ENCODE measurements at places on chromosomes 3 and 15. TPM values are rescaled to one million over a fixed set of nuclear protein-coding genes. Genes with fewer than 3 reads are reported as not detected.

DNA sequence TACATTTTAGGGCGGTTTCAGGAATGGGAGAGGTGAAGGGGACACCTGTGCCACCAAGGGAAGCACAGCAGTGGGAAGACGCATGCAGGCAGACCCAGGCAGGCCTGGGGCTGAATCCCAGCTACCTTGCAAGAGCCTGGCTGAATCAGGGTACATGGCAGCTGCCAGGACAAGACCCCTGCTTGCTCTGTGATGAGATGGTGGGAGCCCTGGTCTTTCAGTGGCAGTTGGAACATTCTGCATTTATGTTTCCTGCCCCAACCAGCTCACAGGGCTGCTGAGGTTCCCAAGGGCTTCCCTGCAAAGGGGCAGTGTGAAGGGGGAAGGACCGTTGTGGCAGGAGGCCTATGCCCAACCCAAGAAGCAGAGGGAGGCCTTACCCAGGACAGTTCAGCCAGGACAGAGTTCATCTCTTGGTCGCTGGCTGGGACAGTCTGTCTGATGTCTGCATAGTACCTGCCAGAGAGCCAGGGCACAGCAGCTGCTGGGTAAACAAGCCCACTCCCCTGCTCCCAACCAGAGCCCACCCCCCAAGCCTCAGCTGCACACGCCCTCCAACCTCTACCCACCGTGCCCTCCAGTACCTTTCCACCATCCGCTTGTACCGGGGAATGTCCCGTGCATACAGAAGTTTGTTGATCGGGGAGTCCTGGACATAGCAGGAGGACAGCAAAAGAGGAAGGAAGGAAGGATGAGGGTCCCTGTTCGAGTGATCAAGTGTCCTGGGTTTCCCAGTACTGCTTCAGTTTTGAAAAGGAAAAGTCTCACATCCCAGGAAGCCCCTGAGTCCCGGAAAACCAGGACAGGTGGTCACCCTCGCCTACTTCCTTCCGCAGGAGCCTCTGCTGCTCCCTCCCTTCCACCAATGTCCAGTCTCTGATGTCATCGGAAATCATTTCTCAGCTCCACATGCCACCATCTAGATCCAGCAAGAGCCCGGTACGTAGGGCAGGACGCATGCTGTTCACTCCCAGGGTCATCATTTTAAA is 23.1 kb downstream of the PLXNB1 start:
- H3K27ac ChIP-seq, result no peak overlapping the region
- no peaks in the 10 kb centered on the region for H3K36me3 ChIP-seq
- no peaks in the 10 kb centered on the region for H3K27me3 ChIP-seq
- DNase-seq, result no peak
- H3K4me3 ChIP-seq, result no peak overlapping the region

GRCh38 chr15:70353606-70354345 is 256.1 kb upstream of the TLE3 start:
- peaks cover 4% of the 10 kb centered on the region for H3K27me3 ChIP-seq
- peaks cover 6% of the 10 kb centered on the region for H3K4me1 ChIP-seq
- H3K36me3 ChIP-seq, result no peaks in the 10 kb centered on the region
- H3K27ac ChIP-seq, result no peak overlapping the region
- no peak overlapping the region for H3K4me3 ChIP-seq
- no peak for DNase-seq

DNA sequence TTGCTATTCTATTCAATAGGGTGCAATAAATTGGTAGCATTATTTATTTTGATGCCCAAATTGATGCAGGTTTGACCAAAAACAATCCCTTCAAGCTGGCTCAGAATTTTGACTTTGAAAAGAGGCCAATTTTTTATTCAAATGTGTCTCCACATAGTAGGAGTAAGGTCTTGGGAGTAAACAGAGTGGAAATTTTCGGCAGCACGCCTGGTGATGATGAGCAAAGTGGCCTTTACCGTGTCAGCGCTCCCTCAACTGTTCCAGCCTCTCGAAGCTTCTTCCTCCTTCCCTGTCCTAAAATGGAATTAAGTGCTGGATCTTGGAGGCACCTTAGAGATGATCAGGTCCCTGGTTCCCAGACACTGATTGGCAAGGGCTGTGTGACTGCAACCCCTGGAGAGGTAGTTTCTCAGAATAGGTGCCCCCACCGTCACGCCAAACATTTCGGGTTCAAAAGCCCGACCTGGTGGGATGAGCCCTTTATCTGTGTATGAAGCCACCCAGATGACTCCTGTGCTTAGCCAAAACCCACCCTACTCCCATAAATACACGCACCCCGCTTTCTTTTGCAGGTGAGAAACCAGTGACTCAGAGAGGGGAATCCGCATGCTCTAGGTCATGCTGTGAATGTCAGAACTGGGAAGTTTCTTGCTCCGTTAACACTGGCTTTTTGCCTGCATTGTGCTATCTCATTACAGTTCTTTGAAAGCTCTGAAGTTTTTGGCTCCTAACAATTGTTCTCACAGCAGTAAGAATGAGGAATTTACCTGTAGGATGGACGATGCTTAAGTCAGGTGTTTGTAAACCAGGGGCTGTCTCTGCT is 89.1 kb downstream of the CRYGS start:
- DNase-seq, result no peak
- H3K27me3 ChIP-seq, result peaks cover 5% of the 10 kb centered on the region
- H3K4me1 ChIP-seq, result peaks cover 2% of the 10 kb centered on the region

DNA sequence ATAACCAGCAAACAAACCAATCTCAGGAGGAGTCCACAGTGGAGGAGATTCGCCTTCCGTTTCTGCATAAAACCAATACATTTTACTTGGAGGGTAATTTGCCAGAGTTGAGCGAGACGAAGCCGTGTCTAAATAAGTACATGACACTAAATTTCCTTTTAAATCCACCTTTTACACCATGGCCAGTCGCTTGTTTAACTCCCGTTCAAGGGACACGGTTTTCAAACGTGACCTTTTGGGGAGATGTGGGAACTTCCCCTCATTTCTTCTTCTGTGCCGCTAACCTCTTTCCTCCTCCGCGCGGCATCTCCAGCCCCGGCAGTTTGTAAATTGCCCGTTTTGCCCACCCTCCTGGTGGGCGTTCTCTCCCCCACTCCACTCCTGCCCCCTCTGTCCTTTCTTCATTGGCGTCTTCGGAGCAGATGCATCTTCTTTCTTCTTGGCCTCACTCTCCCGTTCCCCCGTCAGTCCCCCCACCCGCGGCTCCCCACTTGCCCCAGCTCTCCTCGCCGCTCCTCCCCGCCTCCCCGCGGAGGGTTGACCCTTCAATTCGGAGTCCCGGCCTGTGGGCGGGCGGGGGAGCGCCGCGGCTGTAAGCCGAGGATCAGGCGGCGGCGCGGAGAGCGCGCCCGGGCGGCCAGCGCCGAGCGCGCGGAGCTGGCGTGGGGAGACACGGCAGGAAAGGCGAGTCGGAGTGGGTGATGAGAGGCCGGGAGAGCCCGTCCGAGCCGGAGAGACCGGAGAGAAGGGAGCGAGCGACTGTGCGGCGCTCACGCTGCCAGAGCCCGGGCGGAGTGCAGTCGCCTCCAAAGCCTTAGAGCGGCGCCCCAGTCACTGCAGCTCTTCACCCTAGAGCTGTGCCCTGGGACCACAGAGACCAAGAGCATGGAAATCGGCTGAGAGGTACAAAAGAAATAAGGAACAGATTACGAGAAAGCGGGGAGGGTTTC is at the start of gene NLGN1:
NLGN1 (plus strand) TSS at position 584 of the 950 bp plus-strand sequence.
- peak within 1 kb of the TSS; percentile 77 for H3K4me3 ChIP-seq
- no peaks in the 10 kb centered on the region for H3K36me3 ChIP-seq
- H3K4me1 ChIP-seq, result peaks cover 22% of the 10 kb centered on the region
- H3K27ac ChIP-seq, result no peak within 1 kb of the TSS

- no peaks in the 10 kb centered on the region for H3K27me3 ChIP-seq
- no peak overlapping the region for H3K4me3 ChIP-seq
- peaks cover 8% of the 10 kb centered on the region for H3K4me1 ChIP-seq
- DNase-seq, result no peak
Measured at GRCh38 chr3:129688271-129688895, 81.9 kb upstream of the PLXND1 start.

GRCh38 chr3:52469001-52469400 is 13.6 kb downstream of the NISCH start:
- H3K4me1 ChIP-seq, result peaks cover 1% of the 10 kb centered on the region
- H3K4me3 ChIP-seq, result no peak overlapping the region
- no peak overlapping the region for H3K27ac ChIP-seq
- DNase-seq, result no peak

- H3K4me1 ChIP-seq, result peaks cover 35% of the 10 kb centered on the region
- H3K27me3 ChIP-seq, result peaks cover 81% of the 10 kb centered on the region
- peaks cover 1% of the 10 kb centered on the region for H3K36me3 ChIP-seq
- H3K27ac ChIP-seq, result peak overlapping the region; percentile 79
- peak overlapping the region; percentile 83 for H3K4me3 ChIP-seq
Measured at GRCh38 chr3:194134757-194135515, 1.0 kb upstream of the HES1 start.

DNA sequence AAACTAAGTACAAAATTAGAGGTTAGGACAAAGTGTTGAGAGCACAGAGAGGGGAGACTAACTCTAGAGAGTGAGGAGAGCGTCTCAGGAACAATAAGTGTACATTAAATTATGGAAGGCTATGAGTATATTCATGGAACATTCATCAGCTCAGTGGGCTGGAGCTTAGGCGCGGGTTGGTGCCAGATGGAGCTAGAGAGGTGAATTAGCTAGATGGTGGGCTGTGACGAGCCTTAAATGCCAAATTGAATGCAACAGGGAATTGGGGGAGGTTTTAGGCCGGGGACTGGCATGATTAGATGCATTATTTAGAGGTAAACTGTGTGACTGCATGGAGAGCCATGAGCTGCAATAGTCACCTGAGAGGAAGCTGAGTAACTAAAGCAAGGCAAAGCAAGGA is 97.1 kb downstream of the TMEM108 start:
- no peaks in the 10 kb centered on the region for H3K36me3 ChIP-seq
- no peak overlapping the region for H3K4me3 ChIP-seq
- H3K27me3 ChIP-seq, result peaks cover 12% of the 10 kb centered on the region
- no peak overlapping the region for H3K27ac ChIP-seq

DNA sequence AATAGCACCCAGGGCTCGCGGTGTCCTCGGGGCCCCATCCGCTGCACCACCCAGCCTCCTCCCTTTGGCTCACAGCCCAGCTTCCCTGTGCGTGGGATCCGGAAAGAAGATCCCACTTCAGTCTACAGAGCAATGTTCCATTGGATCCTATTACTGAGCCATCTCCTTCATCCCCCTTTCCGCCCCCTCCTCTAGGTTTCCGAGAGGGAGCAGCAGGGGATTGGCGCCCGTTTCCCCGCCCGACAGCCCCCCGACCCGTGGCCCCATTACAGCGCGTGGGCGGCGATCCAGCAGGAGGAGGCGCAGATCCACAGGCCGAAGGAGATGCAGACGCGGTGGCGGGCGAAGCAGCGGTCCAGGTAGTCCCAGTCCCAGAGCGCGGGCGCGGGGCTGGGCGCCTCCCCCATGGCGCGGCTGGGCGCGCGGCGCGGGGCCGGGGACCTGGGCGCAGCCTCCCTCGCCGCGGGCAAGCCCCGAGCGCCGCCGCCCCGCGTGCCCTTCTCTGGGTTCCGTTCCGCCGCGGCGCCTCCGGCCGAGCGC is 340 bp downstream of the TMEM44 start:
- H3K27me3 ChIP-seq, result no peaks in the 10 kb centered on the region
- H3K4me1 ChIP-seq, result peaks cover 12% of the 10 kb centered on the region
- H3K36me3 ChIP-seq, result no peaks in the 10 kb centered on the region
- peak; percentile 10 for DNase-seq

- H3K4me1 ChIP-seq, result peaks cover 7% of the 10 kb centered on the region
- no peaks in the 10 kb centered on the region for H3K36me3 ChIP-seq
- no peak overlapping the region for H3K27ac ChIP-seq
- DNase-seq, result no peak
- no peak overlapping the region for H3K4me3 ChIP-seq
Measured at GRCh38 chr3:127739347-127740135, 66.8 kb downstream of the ABTB1 start.

Gene SI
- not detected for total RNA-seq

DNA sequence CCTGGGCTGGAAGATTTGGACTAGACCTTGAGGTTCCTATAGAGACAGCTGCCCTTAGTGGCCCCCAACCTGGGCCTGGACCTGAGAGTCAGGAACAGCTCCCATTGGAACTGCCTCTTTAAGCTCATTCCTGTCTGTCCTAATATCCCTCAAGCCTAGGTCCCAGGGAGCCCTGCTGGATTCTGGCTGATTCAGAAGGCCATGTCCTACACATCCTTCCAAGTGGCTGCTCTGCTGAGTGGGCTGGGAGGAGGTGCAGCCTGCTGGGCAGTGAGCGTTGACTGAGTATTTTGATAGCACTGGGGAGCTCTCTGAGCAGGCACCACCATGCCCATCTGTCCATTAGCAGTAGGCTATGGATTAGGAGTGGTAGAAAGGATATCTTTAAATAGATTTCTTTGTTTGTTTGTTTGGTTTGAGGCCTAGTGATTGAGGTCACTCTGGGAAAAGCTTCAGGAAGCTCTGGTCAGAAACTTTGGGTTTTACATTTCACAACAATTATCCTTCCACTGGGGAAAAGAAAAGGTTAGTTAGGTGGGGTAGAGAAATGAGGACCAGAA is 54.6 kb upstream of the ATOSA start:
- H3K4me1 ChIP-seq, result peaks cover 16% of the 10 kb centered on the region
- no peak overlapping the region for H3K27ac ChIP-seq
- no peaks in the 10 kb centered on the region for H3K27me3 ChIP-seq
- H3K36me3 ChIP-seq, result no peaks in the 10 kb centered on the region
- no peak for DNase-seq

GRCh38 chr15:95274101-95274500 is 1042.7 kb downstream of the MCTP2 start:
- no peak overlapping the region for H3K4me3 ChIP-seq
- H3K36me3 ChIP-seq, result no peaks in the 10 kb centered on the region

DNA sequence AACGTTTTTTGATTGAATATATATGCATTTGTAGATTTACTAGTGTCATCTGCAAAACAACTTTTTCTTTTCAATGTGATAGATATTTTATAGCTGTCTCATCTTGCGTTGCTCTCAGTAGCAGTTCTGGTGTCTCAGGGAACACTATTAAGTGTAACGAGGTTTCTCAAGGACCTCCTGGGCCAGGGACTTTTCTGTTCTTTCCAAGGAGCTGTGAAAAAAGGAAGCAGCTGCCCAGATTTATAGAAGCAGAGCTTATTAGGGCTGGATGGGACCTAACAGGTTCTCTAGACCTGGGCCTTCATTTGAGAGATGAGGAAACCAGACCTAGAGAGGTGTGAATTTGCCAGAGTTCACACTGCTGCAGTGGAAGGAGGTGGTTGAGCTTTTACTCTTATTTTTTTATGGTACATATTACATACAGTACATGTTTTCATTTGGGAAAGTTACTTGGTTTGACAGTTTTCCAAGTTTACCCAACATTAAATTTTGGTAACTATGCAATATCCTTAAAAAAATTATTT is 16.1 kb downstream of the MAP2K1 start:
- peaks cover 69% of the 10 kb centered on the region for H3K4me1 ChIP-seq
- H3K27me3 ChIP-seq, result no peaks in the 10 kb centered on the region
- H3K4me3 ChIP-seq, result peak overlapping the region; percentile 7
- H3K36me3 ChIP-seq, result peaks cover 36% of the 10 kb centered on the region

Gene SRGAP3
- 1.2 TPM for total RNA-seq

- no peak for DNase-seq
- peaks cover 11% of the 10 kb centered on the region for H3K36me3 ChIP-seq
- peaks cover 27% of the 10 kb centered on the region for H3K4me1 ChIP-seq
Measured at GRCh38 chr15:39140060-39140604, 440.7 kb upstream of the THBS1 start.

Gene ATP8B4
- total RNA-seq, result 3.5 TPM

GRCh38 chr3:100297784-100298183 is 36.8 kb upstream of the NIT2 start:
- no peak overlapping the region for H3K4me3 ChIP-seq
- no peaks in the 10 kb centered on the region for H3K27me3 ChIP-seq
- H3K36me3 ChIP-seq, result peaks cover 6% of the 10 kb centered on the region
- no peak for DNase-seq
- H3K27ac ChIP-seq, result no peak overlapping the region
